ENCODE measurements at places on chromosomes 13 and 19. TPM values are rescaled to one million over a fixed set of nuclear protein-coding genes. Genes with fewer than 3 reads are reported as not detected.
A peak's percentile ranks its signal among the peaks of the same experiment; 100 is the strongest.

DNA sequence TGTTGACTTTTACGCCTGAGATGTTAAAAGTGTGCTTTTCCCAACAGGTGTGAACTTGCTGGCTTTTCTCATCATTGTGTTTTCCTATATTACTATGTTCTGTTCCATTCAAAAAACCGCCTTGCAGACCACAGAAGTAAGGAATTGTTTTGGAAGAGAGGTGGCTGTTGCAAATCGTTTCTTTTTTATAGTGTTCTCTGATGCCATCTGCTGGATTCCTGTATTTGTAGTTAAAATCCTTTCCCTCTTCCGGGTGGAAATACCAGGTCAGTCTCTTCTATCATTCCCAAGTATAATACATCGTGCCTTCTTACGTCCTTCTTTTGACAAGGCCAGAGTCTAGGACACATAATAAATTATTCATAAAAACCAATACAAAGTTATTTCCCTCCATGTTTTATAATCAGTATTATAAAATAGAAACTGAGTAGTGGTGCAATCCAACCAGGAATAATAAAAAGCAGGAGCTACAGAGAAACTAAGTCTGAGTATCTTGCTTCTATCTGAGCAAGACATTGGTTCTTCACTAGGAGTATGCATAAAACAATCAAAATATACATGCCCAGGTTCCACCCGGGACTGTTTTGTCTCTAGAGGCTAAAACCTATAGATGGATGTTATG lies 57.9 kb downstream of the RXFP2 start:
- no peaks in the 10 kb centered on the region for H3K36me3 ChIP-seq
- no peak overlapping the region for H3K4me3 ChIP-seq
- H3K27me3 ChIP-seq = peaks cover 12% of the 10 kb centered on the region
- DNase-seq = peak; percentile 54

DNA sequence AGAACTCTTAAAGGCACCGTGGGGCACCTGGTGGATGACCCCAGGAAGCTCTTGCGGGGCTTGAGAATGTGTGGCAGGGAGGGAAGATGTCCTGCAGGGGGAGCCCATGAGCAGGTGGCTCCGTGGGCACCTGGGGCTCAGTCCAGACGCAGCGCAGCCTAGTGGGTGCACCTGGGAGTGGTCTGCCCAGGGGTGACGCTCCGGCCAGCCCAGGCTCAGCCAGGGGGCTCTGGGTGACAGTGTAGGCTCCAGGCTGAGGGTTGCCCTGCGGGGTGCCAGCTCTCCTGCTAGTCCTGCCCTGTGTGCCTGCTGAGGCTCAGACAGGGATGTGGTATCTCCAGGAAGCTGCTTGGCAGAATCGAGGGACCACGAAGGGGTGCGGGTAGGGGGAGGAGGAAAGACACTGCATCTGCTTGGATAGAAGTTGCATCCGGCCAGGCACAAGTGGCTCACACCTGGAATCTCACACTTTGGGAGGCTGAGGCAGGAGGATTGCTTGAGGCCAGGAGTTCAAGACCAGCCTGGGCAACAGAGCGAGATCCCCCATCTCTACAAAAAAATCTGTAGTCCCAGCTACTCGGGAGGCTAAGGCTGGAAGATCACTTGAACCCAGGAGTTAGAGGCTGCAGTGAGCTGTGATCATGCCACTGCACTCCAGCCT lies 15.0 kb upstream of the PGLS start:
- peaks cover 15% of the 10 kb centered on the region for H3K4me1 ChIP-seq
- peak; percentile 86 for DNase-seq
- H3K27me3 ChIP-seq = no peaks in the 10 kb centered on the region
- peaks cover 27% of the 10 kb centered on the region for H3K36me3 ChIP-seq

- H3K36me3 ChIP-seq = peaks cover 23% of the 10 kb centered on the region
- peak overlapping the region; percentile 31 for H3K27ac ChIP-seq
- DNase-seq = no peak
- H3K27me3 ChIP-seq = no peaks in the 10 kb centered on the region
These were observed 13.4 kb downstream of the AKT2 start for GRCh38 chr19:40271706-40272105.

DNA sequence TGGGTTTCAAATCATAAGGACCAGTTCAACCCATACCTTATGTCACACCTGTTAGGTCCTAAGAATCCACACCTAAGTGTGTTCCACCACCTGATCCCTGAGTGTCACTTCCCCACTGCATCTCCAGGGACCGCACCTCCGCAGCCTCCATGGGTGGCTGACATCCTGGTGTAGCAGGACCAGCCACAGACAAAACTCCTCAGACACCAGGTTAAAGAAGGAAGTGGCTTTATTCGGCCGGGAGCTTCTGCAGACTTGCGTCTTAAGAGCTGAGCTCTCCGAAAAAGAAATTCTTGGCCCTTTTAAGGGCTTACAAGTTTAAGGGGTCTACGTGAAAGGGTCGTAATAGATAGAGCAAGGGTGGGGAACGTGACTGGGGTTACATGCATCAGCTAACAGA lies 509.9 kb downstream of the MYO16 start:
- no peaks in the 10 kb centered on the region for H3K27me3 ChIP-seq
- H3K27ac ChIP-seq = no peak overlapping the region
- H3K36me3 ChIP-seq = no peaks in the 10 kb centered on the region
- no peaks in the 10 kb centered on the region for H3K4me1 ChIP-seq

DNA sequence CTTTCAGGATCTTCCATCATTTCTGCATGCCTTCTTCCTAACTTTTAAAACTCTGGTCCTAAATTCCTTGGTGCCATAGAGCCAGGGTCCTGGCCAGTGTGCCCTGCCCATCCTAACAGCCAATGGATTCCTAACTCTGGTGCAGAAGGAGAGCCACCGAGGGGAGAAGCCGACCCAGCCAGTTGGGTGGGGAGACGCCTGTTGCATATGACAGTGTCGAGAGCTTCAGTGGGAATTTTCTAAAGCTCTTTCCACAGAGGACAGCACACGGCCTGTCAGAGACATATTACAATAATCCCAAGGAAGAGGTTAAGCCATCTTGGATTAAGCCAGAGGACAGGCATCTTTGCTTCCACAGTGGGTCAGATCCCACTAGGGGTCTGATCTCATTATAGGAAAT lies 180.4 kb downstream of the ZNF536 start:
- H3K27me3 ChIP-seq = no peaks in the 10 kb centered on the region
- no peaks in the 10 kb centered on the region for H3K36me3 ChIP-seq
- no peak for DNase-seq
- H3K4me1 ChIP-seq = no peaks in the 10 kb centered on the region
- H3K4me3 ChIP-seq = no peak overlapping the region

The IGFL2 gene
- total RNA-seq = 1.3 TPM

GRCh38 chr13:43472980-43473379 lies 313.8 kb downstream of the ENOX1 start:
- no peaks in the 10 kb centered on the region for H3K4me1 ChIP-seq
- H3K4me3 ChIP-seq = no peak overlapping the region
- H3K27me3 ChIP-seq = no peaks in the 10 kb centered on the region
- H3K36me3 ChIP-seq = no peaks in the 10 kb centered on the region
